ENCODE measurements at places on chromosomes 5 and 9.

GRCh38 chr9:114606068-114606467 is 5.0 kb upstream of the TMEM268 start:
- no peak for DNase-seq

- no peak for DNase-seq
These were observed 94.9 kb downstream of the CACNA1B start for GRCh38 chr9:137972355-137972987.

- no peak for DNase-seq
These were observed 22.8 kb upstream of the GRPEL2 start for GRCh38 chr5:149322518-149322917.

- DNase-seq: no peak
These were observed 152.2 kb downstream of the BNC2 start for GRCh38 chr9:16718296-16718695.

DNA sequence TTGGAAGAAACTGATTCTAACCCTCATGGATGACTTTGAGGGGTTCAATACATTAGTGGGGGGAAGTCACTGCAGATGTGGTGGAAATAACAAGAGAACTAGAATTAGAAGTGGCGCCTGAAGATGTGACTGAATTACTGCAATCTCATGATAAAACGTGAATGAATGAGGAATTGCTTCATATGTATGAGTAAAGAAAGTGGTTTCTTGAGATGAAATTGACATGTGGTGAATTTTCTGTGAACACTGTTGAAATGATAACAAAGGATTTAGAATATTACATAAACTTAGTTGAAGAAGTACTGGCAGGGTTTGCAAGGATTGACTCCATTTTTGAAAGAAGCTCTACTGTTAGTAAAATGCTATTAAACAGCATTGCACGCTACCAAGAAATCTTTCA is 113.0 kb downstream of the UGCG start:
- no peak for DNase-seq

GRCh38 chr9:130680836-130681768 is 12.5 kb upstream of the EXOSC2 start:
- peak; percentile 62 for DNase-seq

- DNase-seq: no peak
These were observed 32.1 kb downstream of the TNC start for GRCh38 chr9:115085773-115086377.

- no peak for DNase-seq
These were observed 55.4 kb downstream of the PTPN3 start for GRCh38 chr9:109442716-109443115.

- DNase-seq: no peak
These were observed 408.7 kb upstream of the PIK3R1 start for GRCh38 chr5:67806654-67807438.

GRCh38 chr9:133403766-133404453 is 13.9 kb downstream of the REXO4 start:
- DNase-seq: peak; percentile 67
